Type B pancreatic cell (in vitro differentiated cells): ENCODE measurements at places on chromosomes 2 and 18. TPM values are rescaled to one million over a fixed set of nuclear protein-coding genes. Genes with fewer than 3 reads are reported as not detected.

The BCL11A gene
- 47.9 and 53.1 TPM in 2 replicates for total RNA-seq

The RFX8 gene
- total RNA-seq = 1.1 TPM in 1 of 2 replicates, not detected in the other

The FOXI3 gene
- 1.1 and 2.2 TPM in 2 replicates for total RNA-seq

The BUB1 gene
- 14.4 and 39.8 TPM in 2 replicates for total RNA-seq

The EMILIN1 gene
- 2.7 and 60.7 TPM in 2 replicates for total RNA-seq

The ECEL1 gene
- total RNA-seq = 7.8 and 9.6 TPM in 2 replicates

DNA sequence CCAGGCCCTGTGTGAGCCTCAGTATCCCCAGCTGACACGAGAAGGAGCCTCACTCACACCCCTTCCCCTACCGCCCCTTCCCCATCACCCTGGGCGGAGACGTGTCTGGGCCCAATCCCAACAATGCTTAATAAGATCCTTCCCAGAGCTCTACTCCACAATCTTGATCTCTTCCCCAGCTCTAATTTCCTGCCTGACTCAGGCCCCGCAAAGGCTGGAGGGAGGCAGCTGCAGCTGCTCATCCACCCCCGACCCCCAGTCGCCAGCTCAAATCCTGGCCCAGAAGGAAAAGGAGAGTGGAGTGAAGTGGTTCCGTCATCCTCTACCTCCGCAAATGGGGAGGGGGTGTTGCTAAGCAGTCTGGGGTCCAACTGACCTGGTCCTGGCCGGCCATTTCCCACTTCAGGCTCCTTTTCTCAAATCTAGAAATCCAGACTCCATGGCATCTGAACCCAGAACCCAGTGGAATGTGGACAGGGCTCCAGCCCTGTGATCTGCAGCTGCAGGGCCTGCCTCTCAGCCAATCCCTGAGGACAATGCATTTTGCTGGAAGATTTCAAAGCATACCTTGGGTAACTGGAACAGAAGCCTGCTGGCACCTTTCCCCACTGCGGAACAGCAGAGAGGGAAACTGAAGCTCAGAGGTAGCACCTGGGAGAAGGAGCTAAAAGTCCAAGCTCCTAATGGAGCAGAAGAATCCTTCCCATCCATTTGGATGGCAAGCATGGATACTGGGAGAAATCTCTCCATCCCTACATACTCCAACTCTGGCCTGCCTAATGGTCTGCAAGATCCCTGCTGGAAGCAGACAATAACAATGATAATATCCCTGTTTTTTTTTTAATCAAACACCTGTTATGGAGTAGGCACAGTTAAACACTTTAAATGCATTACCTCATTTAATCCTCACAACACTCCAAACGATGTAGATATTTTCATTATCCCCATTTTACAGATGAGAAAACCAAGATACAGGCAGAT is 5.6 kb upstream of the TNS1 start:
- no peak for DNase-seq

- no peak for DNase-seq
These were observed 32.9 kb downstream of the SP140 start for GRCh38 chr2:230258483-230258882.

GRCh38 chr2:47293976-47294375 is 109.0 kb upstream of the MSH2 start:
- no peak for DNase-seq

- DNase-seq = no peak
These were observed 23.7 kb downstream of the METTL4 start for GRCh38 chr18:2547477-2548087.

DNA sequence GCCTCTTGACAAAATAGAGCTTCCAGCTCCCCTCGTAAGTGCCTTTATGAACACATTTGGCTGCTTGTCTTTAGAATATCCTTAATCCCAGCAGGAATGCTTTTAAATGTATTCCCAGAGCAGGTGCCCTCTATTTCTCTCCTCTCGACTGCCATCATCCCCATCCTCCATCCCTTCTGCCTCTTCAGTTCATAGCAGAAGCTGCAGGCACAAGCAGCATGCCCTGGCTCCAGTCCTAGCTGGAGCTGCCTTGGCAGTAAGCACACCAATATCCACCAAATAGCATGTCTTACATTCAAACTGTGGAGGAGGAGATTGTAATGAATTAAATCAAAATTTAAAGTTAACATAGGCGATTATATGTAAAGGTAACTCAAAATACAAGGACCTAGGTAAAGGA is 891.3 kb upstream of the SLC39A10 start:
- DNase-seq = no peak

DNA sequence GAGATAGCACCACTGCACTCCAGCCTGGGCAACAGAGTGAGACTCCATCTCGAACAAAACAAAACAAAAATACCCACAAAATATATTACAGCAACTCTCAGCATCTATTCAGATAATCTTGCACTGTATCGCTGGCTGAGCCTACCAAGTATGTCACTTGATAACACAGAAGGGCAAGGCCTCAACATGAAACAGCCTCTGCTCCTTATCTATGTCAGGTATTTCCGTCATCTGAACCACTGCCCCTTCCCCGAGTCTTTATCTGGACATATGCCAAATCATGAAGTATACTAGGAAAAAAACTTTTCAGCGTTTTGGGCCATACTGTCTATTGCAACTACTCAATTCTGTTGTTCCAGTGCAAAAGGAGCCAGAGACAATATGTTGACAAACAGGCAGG is 17.7 kb downstream of the PDIA6 start:
- no peak for DNase-seq

GRCh38 chr18:58604311-58604710 is 24.6 kb downstream of the ALPK2 start:
- no peak for DNase-seq

DNA sequence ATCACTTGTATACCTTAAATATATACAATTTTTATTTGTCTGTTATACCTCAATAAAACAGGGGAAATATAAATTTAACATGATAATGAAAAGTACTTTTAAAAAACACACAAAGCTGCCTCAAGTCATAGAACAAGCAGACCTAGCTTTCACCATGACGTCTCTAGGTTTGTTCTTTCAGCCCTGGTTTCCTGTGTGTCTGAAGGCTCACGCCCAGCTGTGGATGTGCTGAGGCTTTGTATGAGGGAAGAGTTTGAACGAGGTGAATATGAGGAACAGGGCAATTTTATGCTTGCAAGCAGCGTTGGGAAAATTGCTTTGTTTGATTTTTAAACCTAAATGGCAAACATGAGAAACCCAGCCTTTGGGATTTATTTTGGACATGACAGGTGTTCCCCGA is 15.3 kb downstream of the SH3RF3 start:
- DNase-seq = no peak

- no peak for DNase-seq
These were observed 3.9 kb upstream of the KLHL29 start for GRCh38 chr2:23381084-23381483.

- no peak for DNase-seq
These were observed 718 bp upstream of the NXPH2 start for GRCh38 chr2:138780908-138781307.

DNA sequence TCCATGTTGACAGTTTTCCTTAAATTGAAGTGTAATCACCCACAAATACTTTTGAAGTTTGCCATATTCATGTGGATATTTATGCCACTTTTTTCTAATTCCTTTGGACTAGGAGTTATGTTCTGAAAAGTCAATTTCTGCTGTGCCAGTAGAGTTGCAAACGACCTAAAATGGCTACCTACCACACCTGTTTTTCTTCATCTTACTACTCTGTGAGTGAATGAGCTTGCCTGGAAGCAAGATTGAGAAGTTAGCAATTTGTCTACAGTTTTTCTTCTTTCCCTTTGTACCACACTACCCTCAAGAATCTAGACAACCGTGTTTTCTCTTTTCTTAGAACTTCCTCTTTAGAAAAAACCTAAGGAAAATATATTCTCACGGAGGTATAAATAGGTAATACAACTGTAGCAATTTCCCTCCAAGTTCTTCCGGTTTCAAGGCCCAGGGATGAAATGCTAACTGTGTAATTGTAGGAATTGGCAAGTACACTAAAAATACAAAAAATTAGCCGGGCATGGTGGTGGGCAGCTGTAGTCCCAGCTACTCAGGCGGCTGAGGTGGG is 7.3 kb upstream of the SLC39A10 start:
- no peak for DNase-seq

DNA sequence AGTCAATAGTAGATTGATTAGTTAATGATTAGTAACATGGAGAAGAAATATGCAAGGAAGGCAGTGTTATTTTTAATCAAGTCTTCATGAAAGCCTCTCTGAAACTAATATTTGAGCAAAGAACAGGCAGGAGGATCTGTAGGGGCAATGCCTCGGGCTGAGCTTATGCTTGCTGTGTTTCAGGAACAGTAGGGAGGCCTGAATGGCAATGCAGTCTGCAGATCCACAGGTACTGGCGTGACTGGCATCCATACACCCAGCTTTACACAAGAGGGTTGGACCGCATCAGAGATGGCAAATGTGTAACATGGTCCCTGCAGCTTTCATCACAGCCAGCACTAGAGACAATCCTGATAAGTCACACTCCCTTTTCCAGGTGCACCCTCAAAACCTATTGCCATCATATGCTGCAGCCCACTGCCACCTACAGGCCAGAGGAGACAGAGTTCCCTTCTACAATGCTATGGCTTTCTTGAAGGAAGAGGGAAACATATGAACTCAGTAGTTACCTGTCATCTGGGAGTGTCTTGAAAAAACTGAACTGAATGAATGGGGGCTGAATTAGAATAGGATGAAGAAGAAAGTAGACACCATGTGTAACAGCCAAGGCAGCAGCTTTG is 582.4 kb upstream of the RAB6C start:
- no peak for DNase-seq

DNA sequence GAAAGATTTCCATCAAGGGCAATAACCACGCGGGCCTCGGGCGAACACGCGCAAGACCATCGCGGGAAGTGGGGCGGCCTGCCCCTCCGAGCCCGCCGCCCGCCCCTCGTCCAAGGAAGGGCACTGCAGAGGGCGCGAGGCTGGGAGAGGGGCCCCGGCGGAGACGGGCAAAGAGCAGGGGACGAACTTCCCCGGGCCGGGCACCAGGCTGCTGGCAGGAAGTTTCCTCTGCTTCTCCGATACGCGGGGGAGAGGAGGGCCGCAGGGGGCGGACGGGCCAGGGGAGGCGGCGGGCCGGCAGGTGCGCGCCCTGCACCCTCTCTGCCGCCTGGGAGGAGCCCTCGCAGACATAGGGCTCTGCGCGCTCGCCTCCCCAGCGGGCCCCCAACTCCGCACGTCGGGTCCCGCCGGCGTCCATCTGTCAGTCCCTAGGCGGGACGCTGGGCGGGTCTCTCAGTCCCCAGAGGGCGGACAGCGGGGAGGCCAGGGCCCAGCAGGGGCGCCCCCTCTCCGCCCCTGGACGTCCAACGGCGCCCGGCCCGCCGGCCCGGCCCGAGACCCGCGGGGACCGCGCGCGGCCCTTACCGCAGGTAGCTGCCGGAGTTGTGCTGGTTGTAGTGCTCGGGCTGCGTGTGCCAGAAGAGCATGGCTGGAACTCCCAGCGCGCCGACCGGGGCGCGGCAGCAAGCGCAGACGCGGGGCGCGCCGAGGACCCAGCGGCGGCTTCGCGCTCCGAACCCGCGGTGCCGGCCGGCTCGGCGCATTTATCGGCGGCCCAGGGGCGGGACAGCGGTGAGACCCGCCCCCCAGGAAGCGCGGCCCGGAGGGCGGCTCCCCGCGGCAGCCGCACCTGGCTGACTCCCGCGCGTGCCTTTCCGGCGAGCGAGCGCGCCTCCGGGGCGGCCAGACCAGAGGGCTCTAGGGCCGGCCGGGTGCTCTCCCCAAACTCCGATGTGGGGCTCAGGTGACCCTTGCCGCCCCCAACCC is at the start of gene TFCP2L1:
Gene TFCP2L1, minus strand, starts transcription at position 740 of the 987 bp plus-strand sequence. Its CDS starts 93 bp downstream, at position 647.
- no peak for DNase-seq

DNA sequence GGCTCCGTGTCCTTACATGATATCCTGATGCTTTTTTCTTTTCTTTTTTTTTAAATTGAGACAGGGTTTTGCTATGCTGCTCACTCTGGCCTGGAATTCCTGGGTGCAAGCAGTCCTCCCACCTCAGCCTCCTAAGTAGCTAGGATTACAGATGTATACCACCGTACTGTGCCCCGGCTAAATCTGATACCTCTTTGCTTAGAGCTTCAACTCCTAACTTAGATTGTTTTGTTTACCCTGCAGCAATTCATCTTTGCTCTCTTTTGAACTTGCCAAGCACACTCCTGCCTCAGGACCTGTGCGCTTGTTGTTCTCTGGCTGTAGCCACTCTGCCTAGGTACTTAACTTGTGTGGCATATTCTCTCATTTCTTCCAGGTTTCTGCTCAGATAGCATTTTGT is 24.5 kb downstream of the RAB10 start:
- DNase-seq = no peak

DNA sequence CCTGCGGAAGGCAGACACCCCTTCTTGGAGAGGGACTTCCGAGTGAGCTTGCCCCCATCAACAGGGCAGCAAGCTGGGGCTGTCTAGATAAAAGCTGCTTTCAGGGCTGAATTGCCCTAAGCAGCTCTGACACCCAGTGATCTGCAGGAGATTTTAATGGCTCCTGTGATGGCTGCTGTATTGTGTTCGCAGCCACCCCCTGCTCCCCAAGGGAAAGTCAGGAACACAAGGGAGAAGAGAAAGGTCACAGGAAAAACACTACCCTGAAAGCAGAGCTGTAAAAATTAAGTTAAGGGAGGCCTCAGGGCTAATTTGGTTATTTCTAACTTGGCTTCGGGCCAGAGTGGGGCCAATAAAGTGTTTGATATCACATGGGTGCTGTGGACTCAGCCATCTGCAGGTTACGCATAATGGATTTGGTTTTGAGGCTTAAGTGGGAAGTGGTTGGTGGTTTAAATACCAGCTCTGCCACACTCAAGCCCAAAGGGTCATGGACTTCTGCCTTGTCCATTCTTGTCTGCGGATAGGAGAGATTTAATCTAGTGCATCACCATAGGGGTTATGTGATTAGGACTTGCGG is 147.6 kb downstream of the CLIP4 start:
- no peak for DNase-seq

DNA sequence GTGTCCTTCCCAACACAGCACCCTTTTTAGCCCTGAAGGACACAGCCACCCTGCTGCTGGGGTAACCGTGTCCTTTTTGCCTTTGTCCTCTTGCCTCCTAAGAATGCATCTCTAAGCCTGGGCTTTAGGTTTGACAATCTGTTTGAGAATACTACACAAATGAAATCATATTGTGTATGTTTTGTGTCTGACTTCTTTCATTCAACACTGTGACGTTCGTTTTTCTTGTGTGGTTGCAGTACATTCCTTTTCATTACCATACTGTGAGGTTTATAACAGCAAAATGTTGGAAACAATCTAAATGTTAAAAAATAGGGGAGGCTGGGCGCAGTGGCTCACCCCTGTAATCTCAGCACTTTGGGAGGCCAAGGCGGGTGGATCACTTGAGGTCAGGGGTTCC is 11.2 kb downstream of the ASPRV1 start:
- no peak for DNase-seq

GRCh38 chr18:36724591-36725001 is 104.2 kb downstream of the TPGS2 start:
- no peak for DNase-seq

DNA sequence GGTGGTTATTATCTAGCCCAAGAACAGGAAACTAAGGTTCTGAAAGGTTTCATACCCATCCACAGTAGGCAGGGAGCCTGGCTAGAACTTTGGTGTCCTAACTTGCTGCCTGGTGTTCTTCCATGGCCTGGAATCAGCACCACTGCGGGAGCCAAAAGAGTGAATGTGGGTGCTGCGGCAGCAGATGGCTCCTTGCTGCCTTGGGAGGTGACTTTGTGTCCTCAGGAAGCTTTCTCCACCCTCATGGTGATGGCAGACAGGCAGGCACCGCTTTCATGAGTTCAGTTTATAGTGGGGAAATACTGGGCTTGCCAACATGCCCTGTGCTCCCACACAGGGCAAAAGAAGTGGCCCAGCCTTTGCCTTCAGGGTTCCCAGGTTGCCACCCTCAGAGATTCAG is 385.2 kb downstream of the BCL11A start:
- no peak for DNase-seq
